ENCODE measurements at places on chromosomes 3 and 15. TPM values are rescaled to one million over a fixed set of nuclear protein-coding genes. Genes with fewer than 3 reads are reported as not detected.
A peak's percentile ranks its signal among the peaks of the same experiment; 100 is the strongest.

The HYKK gene
- 2.6 TPM for total RNA-seq

The LSMEM2 gene
- total RNA-seq: not detected

DNA sequence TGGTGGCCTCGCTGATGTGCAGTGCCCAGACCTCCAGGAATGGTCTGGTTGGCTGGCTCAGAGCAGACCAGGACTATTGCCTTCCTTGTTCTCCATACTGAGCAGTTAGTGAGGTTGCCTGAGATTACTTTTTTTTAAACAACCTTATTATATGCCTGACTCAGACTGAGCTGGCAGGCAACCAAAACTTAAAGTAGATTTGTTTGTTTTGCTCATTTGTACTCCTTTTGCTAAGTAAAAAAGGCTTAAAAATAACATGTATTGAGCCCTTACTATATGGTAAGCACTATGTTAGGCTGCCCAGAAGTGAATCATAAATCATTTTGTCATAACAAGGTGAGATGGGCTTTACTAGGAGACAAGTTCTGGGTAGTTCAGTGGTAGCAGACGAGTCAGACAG, 92.4 kb downstream of the GHSR start:
- peak; percentile 57 for DNase-seq

DNA sequence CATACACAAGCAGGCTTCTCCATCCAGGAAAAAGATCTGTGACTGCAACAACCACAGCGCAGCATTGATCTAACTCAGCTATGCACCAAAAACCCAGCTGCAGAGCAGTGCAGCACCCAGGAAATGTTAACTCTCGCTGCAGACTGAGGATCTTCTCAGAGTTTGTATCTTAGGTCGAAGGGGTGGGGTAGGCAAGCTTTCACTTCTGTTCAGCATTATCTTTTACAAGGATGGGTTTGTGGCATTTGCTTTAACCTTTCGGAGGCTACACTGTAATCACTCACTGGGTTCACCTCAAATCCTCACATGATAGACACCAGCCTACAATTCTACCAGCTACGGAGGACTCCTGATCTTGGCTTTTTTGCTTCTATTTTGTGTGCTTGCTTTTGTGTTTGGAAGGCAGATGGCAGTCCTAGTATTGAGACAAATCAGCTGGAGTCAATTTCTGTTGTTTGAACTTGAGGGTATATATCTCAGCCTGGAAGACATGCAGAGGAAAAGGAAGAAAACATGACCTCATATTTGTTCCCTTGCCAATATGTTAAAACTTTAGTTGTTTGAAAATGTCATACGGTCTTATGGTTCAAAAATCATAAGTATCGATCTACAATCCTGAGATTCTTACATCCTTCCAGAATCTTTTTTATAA, 25.2 kb downstream of the LRRK1 start:
- DNase-seq: no peak

DNA sequence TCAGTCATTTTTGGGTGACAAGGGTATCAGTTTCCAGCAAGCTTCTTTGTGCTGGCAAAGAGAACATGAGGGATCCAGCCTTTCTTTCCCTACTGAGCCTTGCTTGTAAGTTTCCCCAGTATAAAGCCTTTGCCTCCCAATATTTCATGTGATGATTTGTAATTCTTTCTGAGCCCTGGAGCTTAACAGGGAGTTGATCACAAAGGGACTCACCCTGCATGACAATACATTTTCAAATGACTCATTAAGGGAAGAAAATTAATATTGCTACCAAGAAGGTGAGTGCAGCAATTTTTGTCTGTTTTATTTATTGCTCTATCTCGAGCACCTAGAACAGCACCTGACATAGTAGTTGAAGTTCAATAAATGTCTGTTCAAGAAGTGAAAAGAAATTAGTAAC, 27.7 kb downstream of the OXSM start:
- DNase-seq: no peak

DNA sequence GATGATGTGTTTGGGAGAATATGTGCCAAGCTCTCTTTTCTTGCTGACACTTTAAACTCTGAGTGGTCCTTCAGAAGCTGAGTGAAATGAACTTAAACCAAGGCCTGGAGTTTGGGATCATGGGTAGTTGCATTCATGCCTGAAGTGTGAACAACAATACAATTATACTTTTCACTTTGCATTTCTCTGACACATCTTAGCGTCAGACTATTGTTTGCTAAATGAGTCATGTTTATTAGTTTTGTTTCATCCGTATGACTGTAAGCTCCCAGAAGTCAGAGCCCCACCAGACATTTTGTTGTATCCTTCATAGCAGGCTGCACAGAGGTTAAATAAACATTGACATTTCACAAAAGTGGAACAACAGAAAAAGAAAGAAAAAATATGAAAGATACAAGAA, 542.6 kb downstream of the TUSC7 start:
- DNase-seq: peak; percentile 60
